ENCODE measurements at places on chromosomes 3 and 15.

DNA sequence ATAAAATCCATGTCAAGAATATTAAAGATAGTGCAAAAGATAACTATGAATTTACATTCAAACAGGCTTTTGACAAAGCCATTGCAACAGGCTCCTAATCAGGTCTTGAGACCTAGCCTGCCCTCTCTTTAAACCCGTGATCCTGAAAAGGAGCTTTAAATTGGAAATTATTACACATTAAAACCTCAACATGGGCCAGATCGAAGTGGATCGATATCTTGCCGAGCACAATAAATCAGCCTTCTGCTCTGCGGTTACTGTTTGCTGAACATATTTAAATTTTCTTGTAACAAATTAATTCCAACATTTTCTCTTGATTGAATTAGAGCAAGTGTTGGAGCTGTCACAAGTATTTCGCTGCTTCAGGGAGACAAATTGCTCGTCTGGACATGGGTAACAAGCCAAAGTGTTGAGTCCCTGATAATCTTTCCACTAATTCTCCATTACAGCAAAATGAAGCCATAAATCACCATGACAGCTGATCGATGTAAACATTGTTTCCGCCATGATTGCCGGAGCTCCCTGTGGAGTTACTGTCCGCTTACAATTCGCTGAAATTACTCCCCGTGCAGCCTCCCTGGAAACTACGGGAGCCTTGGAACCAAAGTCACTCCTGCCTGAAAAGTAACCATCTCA lies 47.6 kb downstream of the SHOX2 start:
- DNase-seq = no peak

- DNase-seq = no peak
Observed at GRCh38 chr3:188947401-188948280, 224.1 kb upstream of the TPRG1 start.

- DNase-seq = no peak
Observed at GRCh38 chr3:64685800-64686445, 1.9 kb downstream of the ADAMTS9 start.

DNA sequence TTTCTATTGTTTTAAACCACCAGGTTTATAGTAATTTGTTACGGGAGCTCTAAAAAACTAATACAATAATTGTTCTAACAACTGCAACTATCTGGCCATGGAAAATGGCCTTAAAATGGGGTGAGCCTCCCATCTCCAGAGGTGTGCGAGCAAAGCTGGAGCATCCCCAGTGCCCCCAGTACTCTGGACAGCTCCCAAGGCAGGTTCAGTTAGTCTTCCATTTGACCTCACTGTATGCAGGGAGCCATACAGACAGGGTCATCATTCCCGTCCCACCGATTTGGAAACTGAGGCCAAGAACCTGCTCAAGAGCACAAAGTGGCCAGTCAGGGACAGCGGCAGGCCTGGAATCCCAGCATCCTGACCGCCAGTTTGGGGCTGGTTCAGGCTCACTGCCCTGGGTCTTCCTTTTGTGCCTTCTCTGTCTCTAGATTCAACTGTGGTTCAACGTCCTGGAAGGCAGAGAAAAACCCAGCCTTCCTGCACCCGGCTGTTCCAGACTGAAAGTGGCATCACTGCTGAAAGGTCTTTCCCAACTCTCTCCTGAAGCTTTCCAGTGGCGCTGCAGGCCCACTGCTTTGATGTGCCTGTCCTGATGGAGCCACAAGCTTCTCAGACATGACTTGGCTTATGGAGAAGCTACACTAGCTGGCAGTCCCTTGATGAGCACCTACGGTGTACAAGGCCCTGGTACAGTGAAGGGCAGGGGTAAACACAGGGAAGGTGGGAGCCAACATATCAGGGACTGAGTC lies 76.6 kb upstream of the LINGO1 start:
- no peak for DNase-seq

GRCh38 chr15:42955518-42955917 lies 34.9 kb upstream of the TTBK2 start:
- no peak for DNase-seq

DNA sequence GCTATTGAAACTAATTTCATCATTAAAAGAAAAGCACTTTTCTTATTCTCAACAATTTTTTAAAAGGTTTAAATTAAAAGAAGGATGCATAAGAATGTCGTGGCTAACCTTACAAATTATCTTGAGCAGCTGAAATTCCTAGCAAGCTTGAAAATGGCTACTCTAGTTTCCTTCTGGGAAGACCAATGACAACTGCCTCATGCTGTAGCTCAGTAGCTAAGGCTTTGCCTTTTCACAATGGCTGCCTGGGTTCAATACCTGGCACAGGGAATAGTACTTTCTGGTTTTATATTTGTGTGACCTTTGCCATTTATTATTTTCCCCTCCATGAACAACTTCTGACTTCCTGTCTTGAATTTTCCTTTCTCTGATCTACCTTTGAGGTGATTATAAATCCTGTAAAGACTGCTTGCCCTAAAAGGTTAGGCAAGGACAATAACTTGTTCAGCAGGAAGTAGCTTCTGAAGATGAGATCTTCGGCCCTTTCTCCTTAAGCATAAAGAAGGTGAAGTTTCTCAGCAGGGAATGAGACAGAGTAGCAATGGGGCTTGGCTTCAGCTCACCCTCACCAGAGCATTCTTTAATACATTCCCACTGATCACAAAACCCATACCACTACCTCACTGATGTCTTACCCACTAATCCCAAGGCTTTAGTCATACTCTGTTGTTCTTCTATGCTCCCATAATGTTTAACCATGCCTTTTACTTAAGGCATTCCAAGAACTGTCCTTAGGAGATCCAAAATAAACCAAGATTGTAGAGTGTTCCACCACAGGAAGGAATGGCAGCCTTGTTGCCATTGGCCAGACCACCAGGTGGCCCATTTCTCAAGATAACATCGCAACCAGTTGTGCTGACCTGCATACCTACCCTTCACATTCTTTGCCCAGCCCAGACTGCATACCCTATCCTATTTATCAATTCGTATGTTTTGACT lies 276.8 kb downstream of the ULK4 start:
- no peak for DNase-seq

- peak; percentile 29 for DNase-seq
Observed at GRCh38 chr3:72255791-72256559, 471.0 kb upstream of the PROK2 start.

- peak; percentile 7 for DNase-seq
Observed at GRCh38 chr3:192957441-192958021, 39.9 kb upstream of the MB21D2 start.

- no peak for DNase-seq
Observed at GRCh38 chr3:143358793-143359491, 239.4 kb downstream of the CHST2 start.

DNA sequence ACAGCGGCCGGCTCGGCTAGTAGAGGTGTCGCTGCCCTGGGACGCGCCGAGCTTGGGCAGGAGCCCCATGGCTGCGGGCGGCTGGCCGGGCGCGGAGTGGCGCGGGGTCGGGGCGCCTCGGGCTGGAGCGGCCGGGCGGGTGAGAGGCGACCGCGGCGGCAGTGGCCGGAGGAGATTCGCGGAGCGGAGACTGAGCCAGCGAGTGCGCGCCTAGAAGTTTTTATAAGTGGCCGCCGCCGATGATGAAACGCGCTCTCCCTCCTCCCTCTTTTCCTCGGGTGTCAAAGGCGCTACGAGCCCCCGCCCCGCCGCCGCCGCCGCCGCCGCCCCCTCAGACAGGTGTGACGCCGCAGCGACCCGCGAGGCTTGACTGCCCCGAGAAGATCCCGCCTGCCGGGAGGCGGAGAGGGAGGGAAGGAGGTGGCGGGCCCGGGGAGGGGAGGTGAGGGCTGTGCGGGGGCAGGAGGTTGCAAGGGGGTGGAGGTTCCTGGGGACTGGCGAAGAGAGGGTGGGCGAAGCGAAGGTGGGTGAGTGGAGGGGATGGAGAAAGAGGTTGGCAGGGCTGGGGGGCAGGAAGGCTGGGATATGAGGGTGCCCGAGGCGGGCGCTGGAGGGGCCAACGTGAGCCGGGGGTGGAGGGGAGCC lies at the start of gene SLCO2A1:
Gene SLCO2A1 (minus strand): TSS at position 192 of the 645 bp plus-strand sequence. CDS start 123 bp downstream, at position 69.
- peak; percentile 38 for DNase-seq

DNA sequence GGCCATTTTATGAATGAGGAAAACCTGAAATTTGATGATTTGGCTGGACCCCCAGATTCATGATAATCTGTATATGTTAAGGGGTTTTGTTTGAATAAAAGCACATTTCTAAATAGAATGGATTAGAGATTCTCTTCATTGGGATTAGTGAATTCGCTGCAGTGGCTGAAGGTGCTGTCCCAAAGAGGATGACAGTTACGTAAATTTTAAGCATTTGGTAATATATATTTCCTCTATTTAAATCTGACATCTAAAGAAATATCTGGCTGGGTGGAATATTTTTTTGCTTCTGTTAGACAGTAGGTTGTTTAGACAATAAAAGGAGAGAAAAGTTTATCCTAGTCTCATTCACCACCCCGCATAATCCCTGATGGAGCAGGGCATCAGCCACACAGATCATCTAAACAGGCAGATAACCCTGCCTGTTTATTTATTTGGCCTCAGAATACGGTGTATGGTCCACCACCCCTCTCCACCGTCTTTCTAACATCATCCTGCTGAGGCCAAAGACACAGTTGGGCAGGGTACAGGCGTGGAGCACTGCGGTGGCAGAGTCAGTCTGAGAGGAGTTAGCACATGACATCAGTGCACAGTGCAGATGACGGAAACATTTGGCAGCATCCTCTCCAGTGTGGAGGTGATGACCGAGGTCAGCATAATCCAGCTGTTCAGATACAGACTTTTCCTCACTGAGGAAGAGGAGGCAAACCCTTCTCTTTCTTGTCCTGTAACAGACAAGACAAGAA lies 20.4 kb upstream of the NFKBIZ start:
- DNase-seq = peak; percentile 67

- DNase-seq = no peak
Observed at GRCh38 chr3:114973536-114973935, 173.6 kb downstream of the ZBTB20 start.

DNA sequence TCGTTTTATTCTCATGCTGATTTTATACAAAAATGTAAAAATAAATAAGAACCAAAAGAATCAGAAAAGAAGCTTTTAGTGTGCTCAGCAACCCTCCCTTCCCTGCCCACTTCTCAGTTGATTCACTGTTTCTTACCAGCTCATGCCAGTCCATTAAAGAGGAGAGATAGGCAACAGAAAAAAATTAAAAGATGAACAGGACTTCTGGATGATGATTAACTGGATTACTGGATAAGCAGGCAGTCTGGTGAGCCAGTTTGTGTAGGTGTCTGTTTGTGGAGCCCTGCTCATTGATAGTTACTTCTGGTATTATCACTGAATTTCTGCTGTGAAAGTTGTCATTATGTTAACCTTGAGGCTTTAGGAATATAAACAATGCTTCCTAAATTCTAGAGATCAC lies 15.1 kb upstream of the GPR171 start:
- DNase-seq = no peak
